ENCODE measurements at places on chromosomes 1 and 21.

DNA sequence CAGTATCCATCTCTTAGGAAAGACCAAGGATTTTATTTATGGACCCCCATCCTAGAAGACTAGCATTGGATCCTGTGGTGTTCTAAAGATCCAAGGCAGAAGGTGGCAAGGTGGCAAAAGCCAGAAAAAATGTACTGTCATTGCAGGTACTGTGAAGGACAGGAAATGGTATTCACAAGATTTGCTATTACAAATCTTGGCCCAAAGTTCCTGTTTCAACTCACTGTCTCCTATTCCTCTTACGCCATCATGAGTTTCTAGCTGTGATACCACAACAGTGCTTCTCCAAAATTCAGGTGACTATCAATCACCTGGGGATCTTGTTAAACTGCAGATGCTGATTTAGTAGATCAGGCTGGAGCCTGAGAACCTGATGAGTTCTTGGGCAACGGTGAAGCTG, 21.4 kb downstream of the ACP6 start:
- no peak for DNase-seq

DNA sequence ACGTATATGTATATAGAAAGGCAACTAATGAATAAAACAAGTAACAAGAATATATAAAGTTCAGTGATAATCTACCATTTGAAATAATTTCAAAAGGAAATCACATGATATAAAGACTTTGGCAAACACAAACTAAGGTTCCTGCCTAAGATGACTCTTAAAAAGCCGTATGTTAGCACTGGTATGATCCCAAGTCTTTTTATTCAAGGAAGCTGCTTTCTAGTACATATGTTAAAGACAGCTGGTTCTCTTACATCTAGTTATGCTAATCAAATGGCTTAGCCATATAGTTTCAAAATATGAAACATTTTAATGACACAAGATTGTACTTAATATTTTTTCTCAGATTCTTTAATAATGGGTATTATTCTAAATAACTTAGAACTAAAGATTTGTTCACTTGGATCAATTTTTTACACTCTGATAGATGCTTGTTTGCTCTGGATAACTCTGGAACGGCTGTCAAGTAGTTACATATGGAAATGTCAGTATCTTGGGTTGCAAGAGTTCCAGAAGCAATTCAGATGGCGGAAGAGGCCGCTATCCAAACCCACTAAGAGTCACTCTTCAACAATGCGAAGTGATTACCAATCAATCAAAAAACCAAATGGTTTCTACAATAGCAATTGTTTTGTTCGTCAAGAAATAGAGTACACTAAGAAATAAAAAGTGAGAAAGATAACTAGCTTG, 21.4 kb downstream of the STX6 start:
- no peak for DNase-seq

DNA sequence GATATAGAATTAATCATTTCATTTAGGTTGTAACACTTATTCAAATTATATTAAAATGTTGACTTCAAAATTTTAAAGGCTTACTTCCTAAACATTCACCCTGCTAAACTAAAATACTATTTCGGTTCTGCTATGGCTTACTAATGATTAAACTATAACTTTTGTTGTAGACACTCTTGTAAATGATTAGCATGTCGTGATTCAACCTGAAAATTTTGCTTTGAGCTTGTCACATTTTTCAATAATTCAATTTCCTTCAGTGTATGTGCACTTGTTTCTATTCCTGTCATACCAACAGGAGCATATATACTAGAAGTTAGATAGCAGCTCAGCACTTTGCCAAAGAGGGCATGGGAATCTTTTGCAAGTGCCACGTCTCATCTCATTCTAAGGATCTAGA, 1018.8 kb downstream of the AMY1C start:
- no peak for DNase-seq

DNA sequence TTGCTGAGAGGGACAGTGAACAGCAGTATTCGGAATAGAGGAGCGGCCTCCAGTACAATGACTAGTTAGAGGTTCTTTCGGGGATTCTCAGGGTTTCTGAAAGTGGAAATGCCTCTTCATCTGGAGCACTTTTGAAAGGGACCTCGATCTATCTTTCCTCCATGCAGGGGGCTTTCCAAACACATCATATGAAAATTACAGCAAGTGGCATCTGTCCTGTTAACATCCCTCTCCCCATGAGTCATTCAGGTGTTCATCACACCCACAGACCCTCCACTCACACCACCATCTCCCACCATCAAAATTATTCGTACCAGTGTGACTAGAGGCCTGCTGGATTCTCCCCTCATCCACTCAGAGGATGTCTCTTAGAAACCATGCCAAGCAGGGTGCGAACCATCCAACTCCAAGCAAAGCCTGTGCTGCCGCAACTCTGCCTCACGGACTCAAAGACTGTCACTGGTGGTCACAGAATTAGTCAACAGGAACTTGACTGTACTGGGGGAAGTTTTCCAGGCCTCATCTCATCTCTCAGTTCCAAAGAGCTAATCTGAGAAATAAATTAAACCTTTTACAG, 211.1 kb downstream of the MRPL39 start:
- DNase-seq = no peak

DNA sequence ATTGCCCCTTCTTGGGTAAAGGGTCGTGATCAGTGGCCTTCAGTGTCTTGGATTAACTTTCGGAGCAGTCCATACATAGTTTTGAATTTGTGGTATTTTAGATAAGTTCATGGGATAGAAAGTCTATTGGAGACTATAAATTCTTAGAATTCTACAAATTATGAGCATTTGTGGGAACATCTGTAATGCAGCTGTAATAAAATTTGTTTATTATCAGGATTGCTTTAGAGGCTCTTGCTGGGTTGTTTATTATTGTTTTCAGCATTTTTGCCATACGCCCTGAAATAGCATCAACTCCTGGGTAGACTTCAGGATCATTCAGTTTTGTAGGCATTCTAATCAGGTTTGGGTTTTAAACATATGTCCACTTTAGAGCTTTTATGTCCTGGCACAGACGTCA, 16.1 kb downstream of the LAMC1 start:
- DNase-seq = no peak

DNA sequence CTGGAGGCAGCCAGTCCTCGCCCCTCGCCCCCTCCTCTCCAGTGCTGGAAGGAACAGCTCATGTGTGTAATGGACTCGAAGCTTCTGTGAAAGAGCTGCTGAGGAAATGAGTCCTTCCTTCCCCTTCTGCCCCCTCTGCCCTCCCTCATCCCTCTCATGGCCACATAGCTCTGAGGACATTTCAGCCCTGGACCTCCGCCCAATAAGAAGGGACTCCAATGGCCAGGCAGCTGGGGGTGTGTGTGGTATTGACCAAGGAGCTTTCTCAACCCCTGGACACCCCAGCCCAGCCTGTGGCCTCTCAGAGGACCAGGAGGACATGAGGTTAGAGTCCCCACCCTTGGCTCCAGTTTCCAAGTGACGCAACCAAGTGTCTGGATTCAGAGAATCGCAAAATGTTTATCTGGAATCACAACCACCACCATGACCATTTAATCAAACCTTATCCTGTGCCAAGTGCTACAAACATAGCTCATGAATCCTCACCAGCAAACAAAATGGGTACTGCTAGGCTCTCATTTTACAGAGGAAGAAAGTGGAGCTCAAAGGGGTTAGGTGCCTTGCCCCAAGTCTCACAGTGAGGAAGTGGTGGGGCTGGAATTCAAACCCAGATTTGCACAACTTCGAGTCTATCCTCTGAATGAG, 47.8 kb upstream of the ECE1 start:
- DNase-seq = peak; percentile 30

DNA sequence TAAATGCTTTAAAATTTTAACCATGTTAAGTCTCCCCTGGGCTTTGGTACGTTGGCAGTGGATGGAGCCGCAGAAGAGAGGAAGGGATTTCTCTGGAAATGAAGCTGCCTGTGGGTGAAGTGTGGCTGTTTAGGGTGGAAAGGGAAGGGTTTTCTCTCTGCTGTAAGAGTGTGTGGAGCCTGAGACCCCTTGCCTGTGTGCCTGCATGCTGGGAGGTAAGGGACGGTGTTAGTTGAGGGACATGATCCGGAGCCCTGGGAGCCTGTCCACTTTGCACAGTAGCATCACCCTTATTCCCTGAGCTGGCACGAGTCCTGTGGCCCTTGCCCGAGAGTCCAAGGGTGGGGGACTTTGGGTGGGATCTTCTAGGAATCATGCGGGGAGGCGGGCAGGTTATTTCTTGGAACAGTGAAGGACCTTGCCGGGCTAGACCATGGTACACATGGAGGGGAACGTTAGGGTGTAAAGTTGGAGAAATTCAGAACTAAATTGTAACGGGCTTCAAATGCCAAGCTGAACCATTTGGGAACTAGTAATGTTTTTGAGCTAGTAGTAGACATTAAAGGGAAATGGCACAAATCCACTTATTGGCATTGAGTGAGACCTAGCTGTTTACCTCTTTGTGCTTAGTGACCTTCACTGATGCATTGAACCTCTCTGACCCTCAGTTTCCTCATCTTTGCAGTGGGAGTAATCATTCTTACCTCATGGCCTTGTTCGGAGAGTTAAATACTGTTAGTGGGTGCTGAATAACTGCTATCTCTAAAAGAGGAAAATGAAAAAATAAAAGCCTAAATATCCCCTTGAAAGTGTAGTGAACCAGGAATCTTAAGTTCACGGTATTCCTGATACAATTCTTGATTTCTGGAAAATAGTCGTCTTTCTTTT, 3.5 kb downstream of the GALNT2 start:
- DNase-seq = no peak

GRCh38 chr1:7885513-7886404, 32.9 kb upstream of the UTS2 start:
- DNase-seq = no peak

DNA sequence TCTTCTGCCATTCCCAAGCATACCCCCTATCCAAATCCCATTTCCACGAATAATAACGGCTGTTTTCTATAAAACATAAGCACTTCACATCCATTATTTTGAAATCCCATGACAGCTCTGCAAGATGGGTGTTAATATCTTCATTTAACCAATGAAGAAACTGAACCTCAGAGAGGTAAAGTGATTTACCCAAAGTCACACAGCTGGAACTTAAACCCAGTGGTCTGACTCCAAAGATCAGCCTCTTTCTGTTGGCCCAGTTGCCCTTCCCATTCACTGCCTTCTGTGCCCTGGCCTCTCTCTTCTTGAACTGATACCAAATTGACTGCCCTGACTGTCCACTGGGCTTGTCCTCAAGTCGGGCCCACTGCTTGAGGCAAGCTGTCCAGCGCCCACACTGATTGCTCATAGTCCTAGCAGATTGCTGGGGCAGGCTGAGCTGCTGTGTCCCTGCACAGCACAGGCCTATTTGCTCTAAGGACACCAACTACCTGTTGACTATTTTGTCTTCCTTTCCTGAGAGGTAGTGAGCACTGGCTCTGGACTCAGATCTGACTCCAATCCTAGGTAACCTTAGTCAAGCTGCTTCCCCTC, 19.3 kb downstream of the TAL1 start:
- no peak for DNase-seq

DNA sequence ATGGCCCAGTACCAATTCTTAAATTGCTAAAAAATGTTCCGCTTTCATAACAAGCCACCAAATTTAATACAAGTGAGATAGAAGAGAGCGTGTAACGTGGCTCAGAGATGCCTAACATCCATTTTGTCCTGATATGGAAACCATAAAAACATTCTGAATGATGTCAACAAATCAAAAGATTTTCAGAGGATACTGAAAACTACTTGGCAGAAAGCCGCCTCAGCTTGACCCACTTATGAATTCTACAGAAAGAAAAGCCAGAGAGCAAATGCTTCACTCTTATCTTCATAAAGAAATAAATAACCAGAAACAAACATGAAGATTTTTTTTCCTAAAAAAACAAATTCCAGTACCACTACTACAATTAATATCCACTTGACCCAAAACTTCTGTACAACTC, 41.2 kb downstream of the OMA1 start:
- DNase-seq = no peak

DNA sequence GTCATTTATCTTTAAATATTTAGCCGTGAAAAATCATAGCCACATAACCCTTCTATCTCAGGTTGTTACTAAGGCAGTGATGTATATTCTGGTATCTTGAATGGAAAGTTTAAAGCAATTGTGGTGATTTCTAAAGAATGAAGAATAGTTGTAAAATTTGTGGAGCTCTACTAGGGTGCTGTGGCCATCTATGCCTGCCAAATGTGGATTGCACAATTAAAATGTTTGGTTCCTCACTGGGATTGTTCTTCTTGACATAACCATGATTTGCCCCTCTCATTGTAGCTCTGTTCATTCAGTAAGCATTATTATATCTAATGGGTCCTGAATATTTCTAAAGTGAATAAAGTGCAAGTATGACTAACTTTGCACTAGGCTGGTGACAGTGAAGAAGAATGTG, 50.1 kb downstream of the AK4 start:
- no peak for DNase-seq

Measured in amniotic stem cell (primary cell).